ENCODE measurements at places on chromosomes 1 and 21.
A peak's percentile ranks its signal among the peaks of the same experiment; 100 is the strongest.

DNA sequence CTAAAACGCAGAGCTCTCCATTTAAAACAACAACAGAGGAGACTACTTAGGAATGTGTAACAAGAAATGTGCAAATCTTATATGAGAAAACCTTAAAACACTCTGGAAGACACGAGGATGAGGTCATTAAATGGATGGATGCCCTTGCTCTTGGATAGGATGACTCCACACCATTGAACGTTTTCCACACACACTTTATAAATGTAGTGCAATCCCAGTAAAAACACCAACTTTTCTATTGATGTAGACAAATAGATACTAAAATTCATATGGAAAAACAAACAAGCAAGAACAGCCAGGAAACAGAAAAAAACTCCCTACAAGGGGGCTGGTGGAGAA lies 18.4 kb upstream of the COL6A1 start:
- DNase-seq: no peak

DNA sequence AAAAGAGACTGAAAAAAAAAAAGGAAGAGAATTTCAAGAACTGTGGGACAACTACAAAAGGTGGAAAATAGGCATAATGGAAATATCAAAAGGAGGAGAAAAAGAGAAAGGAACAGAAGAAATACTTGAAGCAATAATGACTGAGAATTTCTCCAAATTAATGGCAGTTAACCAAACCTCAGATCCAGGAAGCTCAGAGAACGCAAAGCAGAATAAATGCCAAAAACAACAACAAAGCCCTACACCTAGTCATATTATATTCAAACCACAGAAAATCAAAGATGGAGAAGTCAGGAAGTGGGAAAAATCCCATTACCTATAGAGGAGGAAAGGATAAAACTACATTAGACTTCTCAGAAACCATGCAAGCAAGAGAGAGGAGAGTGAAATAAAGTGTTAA lies 20.7 kb upstream of the AHCYL1 start:
- DNase-seq: no peak

- peak; percentile 71 for DNase-seq
Observed at GRCh38 chr1:98677288-98677687, 15.8 kb downstream of the SNX7 start.

- no peak for DNase-seq
Observed at GRCh38 chr1:186915555-186915954, 86.8 kb downstream of the PLA2G4A start.

GRCh38 chr1:43300378-43301094 lies at the start of gene TIE1:
Gene TIE1 (plus strand): TSS chr1:43300982. CDS start chr1:43301072, 90 bp downstream.
- DNase-seq: no peak

GRCh38 chr1:154736841-154737240 lies 128.9 kb upstream of the ADAR start:
- DNase-seq: peak; percentile 58

GRCh38 chr1:202160377-202160940 lies at the start of gene PTPN7:
Gene PTPN7 (minus strand): TSS chr1:202160602. CDS start chr1:202159402, 1,200 bp downstream.
- no peak for DNase-seq

GRCh38 chr1:176552999-176553398 lies 90.0 kb downstream of the PAPPA2 start:
- no peak for DNase-seq

DNA sequence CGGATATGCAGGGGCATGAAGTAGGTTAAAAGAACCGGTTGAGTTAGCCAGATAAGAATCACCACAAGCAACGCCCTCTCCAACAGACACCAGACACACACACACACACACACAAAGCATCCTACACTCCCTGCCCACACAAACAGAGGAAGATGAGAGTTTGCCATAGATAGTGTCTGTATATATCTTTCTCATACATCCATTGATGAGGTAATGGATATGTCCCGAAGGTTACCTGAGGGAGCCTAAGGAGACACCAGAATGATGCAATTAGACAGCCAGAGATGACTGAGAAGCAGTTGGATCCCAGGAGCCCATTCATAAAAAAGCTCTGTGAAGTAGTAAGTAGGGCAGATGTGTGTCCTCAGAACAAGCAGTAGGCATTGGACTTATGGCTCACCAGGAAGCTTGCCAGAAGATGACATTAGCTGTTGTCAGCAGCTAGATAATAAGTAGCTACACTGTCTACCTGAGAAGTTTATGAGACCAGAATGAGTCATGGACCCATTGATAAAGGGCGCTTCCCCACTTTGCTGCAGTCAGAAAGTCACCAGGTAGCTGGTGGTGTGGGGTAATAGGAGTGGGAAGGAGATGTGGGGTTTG lies 247.0 kb downstream of the KCNT2 start:
- peak; percentile 59 for DNase-seq

- DNase-seq: no peak
Observed at GRCh38 chr1:46532498-46533178, 18.8 kb downstream of the KNCN start.

All from RCC 7860 (cell line).